ENCODE measurements at places on chromosomes 6 and 20.
A peak's percentile ranks its signal among the peaks of the same experiment; 100 is the strongest.

GRCh38 chr6:5497896-5498578 lies 236.7 kb downstream of the FARS2 start:
- DNase-seq, result no peak

GRCh38 chr6:722077-722524 lies 29.2 kb upstream of the EXOC2 start:
- DNase-seq, result peak; percentile 49

DNA sequence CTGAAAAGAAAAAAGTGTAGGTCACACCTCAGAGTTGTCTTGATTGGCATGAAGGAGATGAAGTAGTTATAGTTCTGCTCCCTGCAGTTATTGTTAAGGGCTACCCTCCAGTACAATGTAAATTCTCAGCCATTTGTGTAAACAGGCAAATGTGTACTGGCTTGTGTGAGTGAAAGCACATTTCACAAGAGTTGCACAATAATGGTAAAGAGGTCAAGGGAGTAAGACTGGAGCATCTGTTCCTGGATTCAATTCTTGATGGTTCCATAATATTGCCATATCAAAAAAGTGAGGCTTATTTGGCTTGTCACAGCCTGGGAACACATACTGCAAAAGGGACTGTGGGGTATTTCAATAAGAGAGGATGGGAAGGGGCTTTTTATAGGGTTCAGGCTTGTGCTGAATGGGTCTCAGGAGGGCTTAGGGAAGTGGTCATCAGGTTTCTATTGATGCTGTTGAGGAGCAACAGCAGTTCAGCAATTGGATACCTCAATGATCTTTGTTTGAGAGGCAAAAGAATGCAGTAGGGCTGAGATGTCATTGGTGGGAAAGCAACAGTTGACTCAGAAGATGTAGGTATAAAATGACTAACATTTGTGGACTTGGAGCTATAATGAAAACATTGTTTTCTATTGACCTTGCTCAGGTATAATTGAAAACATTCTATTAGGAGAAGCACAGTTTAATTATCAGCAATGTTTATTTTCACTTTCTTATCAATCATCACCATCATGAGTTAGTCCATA lies 402.6 kb downstream of the BCKDHB start:
- no peak for DNase-seq

GRCh38 chr20:44170816-44171410 lies 16.1 kb downstream of the JPH2 start:
- DNase-seq, result no peak

- DNase-seq, result no peak
Observed at GRCh38 chr20:60558486-60558885, 600.3 kb downstream of the CDH26 start.

GRCh38 chr6:110178626-110179405 lies 654 bp downstream of the WASF1 start:
- peak; percentile 25 for DNase-seq

DNA sequence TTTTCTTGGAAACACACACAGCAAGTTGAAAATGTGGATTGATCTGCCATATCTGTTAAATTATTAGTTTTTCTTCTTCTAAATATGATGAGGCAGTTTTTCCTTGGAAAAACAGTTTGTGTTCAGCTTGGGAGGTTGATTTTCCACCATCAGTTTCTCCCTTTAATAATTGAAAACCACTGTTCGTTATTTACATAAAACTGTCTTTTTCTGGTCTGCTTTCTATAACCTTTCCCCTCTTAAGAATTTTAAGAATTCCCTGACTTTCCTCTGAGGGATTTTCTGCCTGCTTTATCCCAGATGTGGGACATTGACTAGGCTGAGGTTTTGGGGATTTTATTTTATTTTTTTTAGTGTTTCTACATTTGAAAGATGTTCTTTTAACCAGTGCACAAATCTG lies 27.2 kb downstream of the DSE start:
- no peak for DNase-seq

DNA sequence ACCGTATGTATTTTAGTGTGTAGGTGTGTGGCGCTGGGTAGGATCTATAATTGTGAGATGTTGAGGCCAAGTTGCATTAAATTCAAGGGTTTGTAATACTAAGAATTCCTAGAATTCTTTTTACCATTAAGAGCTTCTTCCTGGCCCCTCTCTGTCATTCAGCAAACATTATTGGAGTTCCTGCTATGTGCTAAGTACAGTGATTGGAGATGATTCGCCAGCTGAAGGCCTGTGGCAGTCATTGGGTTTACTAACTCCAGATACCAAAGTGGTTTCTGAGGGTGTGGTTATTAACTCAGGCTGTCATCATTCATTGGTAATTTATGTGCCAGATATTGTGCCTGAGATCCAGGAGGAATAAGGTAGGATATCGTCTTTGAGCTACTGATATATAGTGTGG lies 167.1 kb downstream of the LAMA2 start:
- DNase-seq, result no peak

Measured in activated naive CD4-positive, alpha-beta T cell (primary cell).